AG20443 (cell line): ENCODE measurements at places on chromosomes 7 and 10.

- no peak for DNase-seq
Measured at GRCh38 chr10:79331226-79331625, 16.0 kb upstream of the PPIF start.

DNA sequence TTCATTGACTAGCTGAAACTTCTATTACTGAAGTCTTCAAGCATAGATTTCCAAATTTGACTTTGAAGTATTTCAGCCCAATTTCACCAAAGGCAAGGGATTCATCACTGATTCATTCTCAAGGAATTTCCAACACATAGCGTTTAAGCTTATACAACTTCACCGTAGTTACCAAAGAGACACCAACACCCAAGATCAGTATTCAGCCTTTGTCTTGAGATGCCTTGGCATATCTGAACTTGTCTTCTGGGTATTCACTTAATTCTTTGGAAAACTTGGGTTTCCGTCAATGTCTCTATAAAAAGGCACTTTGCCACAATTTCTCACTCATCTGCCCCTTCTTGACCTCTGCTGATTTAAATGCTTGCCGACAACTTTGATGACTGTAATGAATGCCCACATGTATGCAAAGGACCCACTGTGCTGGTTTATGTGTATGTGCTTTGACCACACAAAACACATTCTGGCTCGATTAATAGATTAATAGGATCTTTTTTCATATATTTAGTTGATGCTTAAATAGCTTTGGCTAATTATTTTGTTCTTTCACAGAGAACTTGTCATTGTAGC is 49.6 kb downstream of the TES start:
- DNase-seq: peak; percentile 70

DNA sequence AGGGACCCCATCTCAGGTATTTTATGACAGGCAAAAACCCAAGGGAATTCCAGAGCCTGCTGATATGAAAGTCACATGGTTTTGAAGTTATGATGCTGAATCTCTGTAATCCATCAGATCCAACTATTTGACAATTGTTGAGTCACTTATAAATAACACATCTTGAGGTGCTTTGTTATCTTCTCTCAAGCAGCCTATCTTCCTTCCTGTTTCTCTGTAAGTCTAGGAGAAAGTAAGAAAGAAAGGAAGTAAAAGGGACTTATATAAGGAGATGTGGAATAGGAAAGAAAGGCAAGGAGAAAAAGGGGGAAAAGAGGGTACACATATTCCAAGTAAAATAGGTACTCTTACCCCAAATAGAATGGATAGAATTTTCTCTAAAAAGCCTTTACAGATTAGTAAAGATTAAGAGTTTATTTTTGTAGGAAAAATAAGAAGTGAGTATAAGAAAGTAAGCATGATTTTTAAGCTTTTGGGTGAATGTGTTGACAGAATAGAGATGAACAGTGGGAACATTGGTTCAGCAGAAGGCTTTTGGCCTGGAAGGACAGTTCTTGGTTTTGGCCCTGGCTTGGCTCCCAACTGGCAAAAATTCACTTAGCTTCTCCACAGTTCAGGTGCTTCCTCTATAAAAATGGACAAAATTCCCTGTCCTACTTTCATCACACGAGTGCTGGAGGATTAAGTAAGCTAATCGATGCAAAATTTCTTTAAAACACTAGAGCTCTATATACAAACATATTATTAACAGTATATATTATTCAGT is 39.6 kb upstream of the ANK3 start:
- no peak for DNase-seq

- no peak for DNase-seq
Measured at GRCh38 chr7:140238778-140239652, 62.2 kb upstream of the KDM7A start.

DNA sequence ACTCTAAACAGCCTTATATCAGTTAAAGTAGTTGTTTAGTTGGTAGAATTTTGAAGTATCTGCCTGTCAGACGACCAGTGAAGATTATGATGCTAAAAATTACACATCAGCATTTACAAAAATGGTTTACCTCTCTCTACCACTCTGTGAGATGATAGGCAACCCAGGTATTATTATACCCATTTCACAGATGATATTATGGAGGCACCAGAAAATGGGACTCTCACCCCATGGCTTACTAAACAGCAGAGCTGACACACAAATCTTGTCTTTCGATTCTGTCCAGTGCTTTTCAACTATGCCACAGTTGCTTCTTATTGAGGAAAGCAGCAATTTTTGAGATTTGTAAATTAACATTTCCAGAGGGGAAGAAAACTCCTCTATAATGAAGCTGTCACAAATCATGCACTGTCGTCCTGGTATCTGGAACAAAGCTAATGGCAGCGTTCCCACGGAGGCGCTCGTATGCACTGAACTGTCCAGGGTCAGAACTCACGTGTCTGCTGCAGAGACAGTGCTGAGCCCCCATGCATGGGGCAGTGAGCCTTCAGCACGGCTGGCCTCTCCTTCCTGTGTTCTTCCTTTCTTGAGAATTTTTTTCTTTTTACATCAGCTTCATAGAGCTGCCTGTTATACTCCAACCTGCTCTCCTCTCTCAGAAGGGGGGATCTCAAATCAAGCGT is 381.1 kb downstream of the SDK1 start:
- DNase-seq: no peak

- DNase-seq: no peak
Measured at GRCh38 chr10:16770670-16771069, 46.6 kb downstream of the RSU1 start.

- no peak for DNase-seq
Measured at GRCh38 chr10:2438248-2438939, 629.0 kb upstream of the PFKP start.

- DNase-seq: no peak
Measured at GRCh38 chr10:83448013-83448412, 691.3 kb upstream of the GHITM start.

- DNase-seq: no peak
Measured at GRCh38 chr7:45692031-45692430, 117.9 kb downstream of the ADCY1 start.

GRCh38 chr10:86298501-86299001 is 68.0 kb downstream of the GRID1 start:
- DNase-seq: no peak

DNA sequence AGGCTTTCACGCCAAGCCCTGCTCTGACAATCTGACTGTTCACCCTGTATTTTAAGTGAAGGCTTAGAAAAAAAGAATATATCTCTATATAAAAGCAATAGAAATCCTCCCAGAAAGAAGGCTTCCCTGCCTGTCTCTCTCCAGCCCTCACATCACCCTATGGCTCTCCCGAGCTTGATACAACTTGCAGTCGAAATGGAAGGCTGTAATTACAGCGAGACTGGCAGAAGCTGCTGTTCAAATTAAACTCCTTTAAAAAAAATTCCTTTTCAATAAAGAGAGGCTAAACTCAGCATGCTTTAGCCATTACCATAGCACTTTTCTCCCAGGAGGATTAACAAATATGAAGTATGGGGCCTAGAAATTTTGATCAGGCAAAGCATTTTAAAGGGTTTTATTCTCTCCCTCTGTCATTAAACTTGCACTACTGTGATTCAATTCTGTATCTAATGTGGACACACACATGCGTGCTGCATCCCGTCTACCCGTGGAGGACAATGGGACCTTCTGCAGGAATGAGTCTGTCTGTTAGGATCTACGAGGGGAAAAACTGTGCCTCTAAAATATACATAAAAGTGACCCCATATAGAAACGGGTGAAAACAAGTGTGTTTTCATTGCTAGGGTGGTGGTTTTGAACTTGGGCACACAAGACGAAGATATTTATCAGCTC is 223.8 kb downstream of the USP6NL start:
- DNase-seq: no peak

DNA sequence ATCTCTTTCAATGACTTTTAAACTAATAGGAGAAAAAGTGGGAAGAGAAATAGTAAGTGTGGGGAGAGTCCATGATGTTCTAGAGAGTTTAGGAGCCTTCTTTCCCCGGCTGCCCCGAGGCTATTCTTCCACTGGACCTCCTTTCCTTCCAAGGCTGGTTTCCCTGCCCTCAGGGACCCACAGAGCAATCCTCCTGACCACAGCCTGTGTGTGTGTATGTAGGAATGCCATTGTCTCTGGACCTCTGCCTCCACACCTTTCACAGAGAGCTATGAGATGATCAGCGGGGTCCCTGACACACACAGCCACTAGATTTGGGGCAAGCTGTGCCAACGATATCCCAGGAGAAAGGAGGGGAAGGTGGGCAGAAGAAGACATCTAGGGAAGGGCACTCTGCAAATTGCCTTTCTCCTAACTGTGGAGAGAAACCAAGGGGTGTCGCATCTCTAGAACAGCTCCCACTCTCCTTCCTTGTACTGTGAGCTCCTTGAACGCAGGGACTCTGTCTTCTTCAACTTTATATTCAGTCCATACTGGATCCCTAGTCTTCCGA is 13.3 kb upstream of the CHCHD3 start:
- no peak for DNase-seq

DNA sequence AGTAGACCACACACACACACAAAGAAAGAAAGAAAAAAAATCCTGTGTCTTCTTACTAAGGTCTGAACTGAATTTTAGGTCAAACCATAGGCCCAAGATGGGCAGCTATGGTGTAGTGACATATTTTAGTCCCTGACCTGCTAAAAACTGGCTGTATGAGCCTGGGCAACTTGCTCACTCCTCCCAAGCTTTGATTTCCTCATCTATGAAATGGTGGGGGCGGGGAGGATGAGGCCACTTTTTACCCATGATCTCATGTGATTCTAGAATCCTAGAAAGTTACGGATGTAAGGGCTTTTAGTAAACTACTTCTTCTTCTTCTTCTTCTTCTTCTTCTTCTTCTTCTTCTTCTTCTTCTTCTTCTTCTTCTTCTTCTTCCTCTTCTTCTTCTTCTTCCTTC is 6.1 kb upstream of the CCL24 start:
- DNase-seq: no peak

- no peak for DNase-seq
Measured at GRCh38 chr7:26467104-26467503, 175.4 kb downstream of the SNX10 start.

GRCh38 chr7:27640884-27641574 is 21.7 kb downstream of the HIBADH start:
- DNase-seq: peak; percentile 13

DNA sequence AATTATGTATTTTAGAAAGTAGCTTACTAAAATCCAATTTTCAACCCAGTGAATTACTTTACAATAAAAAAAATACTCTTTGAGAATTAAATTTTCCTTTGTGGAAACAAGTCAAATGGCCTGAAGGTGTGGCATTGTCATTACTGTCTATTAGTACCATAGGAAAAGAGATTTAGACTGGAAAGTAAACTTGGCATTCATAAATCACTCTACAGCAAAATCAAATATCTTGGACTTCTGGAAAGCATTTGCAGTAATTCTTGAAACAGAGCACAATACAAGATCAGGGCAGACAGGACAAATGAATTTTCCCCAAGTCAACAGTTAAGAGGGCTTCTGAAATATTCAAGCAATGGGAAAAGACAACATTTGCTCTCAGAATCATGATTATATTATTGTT is 28.0 kb upstream of the SEMA3C start:
- DNase-seq: no peak

DNA sequence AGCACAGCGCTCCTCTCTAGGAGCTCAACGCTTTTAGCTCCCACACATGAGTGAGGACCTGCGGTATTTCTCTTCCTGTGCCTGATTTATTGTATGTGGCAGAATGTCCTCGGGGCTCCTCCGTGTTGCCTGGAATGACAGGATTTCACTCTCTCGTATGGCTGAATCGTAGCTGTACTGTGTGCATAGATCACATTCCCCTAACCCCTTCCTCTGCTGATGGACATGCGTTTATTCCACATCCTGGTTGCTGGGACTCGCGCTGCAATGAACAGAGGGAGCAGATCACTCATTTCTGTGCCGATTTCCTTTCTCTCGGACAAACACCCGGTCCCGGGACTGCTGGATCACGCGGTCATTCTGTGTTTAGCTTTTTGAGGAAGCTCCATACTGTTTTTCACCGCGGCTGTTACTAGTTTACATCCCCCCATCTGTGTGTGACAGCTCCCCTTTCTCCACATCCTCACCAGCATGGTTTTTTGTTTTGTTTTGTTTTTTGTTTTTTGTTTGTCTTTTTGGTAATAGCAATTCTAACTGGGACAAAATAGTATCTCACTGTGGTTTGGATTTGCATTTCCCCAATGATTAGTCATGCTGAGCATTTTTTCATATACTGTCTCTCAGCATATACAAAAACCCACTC is 76.3 kb downstream of the FOXL3 start:
- no peak for DNase-seq

GRCh38 chr7:87912121-87912520 is 21.9 kb upstream of the ADAM22 start:
- DNase-seq: no peak

- no peak for DNase-seq
Measured at GRCh38 chr10:123160311-123160980, 6.2 kb downstream of the BUB3 start.

DNA sequence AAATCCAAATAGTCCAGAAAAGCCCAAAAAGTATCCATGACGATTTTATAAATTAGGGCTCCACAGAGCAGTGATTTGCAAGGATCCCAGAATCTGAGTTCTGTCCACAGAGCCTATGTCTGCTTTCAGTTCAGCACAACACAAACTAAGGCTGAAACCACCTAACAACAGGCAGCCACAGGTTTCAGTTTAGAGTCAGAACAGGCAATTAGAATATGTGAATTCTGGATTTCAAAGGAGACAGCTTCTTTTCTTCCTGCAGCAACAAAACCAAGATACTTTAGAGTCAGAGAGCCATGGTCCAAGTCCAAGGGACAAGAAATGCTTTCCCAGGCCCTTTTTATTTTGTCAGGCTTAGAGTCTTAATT is 23.6 kb downstream of the IFIT3 start:
- no peak for DNase-seq

DNA sequence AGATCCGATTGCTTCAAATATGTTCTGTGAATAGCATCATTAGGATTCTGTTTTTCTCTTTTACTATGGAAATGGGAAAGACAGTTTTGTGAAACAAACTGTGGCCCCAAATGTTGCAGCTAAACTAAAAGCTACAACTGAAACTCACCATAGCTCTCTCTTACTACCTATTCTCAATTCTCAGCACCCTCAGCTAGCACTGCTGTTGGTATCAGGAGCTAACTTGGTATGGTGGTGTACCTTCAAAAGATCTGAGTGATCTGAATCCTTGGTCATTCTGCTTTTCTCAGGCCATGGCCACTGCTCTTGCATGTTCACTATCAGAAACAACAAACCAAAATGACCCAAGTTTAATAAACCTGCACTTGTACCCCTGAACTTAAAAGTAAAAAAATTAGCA is 1208.0 kb downstream of the SORCS1 start:
- DNase-seq: no peak
